ENCODE measurements at places on chromosomes 5 and 9.

DNA sequence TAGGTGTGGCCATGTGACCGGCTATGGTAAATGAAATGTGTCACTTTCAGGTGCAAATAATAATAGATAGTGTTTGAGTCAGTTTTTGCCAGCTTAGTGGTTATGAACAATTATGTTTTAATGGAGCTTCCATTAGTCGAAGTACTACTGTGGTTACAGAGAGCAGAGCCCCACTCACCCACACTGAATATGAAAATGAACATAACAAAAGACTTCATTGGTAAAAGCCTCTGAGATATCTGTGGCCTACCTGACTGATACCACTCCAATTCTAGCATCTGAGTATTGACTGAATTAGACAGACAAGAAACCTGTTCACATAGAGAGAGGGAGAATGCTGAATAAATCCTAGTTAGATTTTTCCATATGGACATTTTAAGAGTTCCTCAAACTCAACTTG lies 405.6 kb downstream of the BRINP1 start:
- DNase-seq = no peak

GRCh38 chr5:50694027-50694590 lies 27.7 kb downstream of the PARP8 start:
- DNase-seq = no peak

GRCh38 chr9:114504341-114505186 lies 709 bp downstream of the WHRN start:
- no peak for DNase-seq

DNA sequence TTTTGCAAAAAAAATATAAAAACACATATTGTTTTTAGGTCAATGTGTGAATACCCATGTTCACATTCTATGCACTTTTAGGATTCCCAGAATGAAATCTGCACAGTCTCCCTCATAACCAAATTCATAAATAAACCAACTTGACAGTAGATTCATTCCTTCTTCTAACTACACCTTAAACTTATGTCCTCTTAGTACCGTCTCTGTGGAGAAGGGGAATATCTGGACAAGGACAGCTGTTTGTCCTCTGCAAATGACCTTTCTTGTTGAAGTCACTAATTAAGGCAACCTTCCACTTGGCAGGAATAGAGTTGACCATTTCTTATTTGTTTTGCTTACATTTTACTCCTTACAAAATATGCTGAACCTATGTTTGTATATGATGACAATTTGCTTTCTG lies 71.1 kb downstream of the FBN2 start:
- DNase-seq = no peak

- no peak for DNase-seq
These were observed 372.0 kb downstream of the CDH9 start for GRCh38 chr5:26666371-26666770.

GRCh38 chr5:14399054-14399692 lies 182.4 kb upstream of the OTULINL start:
- DNase-seq = no peak

DNA sequence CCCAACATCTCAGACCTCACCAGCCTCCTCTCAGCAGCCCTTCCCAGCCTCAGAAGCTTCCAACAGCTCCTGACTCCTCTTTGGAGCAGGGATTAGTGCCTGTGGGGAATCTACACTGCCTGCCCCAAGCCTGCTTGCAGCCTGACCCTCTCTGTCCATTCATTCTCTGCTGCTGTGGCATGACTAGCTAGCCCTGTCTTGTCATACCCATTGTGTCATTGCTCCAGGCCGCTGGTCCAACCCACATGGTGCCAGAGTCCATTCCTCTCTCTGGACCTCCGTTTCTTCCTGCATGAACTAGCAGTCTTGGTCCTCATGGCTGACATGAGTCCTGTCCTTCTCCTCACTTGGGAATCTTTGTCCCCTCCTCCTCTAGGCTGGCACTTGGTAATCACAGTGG lies 12.8 kb upstream of the RXRA start:
- DNase-seq = no peak
